ENCODE measurements at places on chromosomes 1 and 21. TPM values are rescaled to one million over a fixed set of nuclear protein-coding genes. Genes with fewer than 3 reads are reported as not detected.

GRCh38 chr1:63797056-63797726 lies 23.4 kb downstream of the ROR1 start:
- no peaks in the 10 kb centered on the region for H3K27me3 ChIP-seq
- H3K4me1 ChIP-seq: peaks cover 52% of the 10 kb centered on the region
- no peaks in the 10 kb centered on the region for H3K36me3 ChIP-seq
- H3K4me3 ChIP-seq: no peak overlapping the region
- peak overlapping the region; percentile 2 for H3K27ac ChIP-seq

DNA sequence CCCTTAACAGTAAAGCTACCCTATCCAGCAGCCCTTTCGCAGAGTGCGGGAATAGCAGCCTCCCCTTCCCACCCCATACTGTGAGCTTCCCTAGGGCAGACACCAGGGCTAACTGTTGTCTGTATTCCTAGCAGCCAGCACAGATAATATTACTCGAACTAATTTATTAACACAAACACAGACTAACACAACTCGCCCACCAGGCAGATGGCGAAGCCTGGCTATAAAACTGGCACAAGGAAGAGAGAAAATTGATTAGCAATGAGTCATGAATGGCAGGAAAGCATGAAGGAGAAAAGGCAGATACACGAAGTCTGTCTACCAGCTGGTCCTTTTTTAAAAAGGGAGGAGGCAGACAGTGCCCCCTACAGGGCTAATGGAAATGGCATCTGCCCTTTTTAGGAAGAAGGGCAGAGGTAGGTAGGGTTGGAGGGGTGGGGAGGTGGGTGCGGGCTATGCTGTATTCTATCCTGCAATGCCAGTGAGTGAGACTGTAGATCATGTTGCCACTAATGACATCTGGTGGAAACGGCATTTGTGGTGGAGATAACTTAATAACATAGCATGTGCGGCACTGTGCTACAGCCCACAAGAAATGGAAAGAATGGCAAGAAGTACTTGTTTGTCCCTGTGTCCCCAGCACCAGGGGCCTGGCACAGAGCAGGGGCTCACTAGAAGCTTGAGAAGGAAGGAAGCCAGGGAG lies 30.6 kb upstream of the CTPS1 start:
- H3K4me3 ChIP-seq: peak overlapping the region; percentile 25
- H3K27me3 ChIP-seq: no peaks in the 10 kb centered on the region
- peak overlapping the region; percentile 93 for H3K27ac ChIP-seq
- H3K4me1 ChIP-seq: peaks cover 19% of the 10 kb centered on the region

DNA sequence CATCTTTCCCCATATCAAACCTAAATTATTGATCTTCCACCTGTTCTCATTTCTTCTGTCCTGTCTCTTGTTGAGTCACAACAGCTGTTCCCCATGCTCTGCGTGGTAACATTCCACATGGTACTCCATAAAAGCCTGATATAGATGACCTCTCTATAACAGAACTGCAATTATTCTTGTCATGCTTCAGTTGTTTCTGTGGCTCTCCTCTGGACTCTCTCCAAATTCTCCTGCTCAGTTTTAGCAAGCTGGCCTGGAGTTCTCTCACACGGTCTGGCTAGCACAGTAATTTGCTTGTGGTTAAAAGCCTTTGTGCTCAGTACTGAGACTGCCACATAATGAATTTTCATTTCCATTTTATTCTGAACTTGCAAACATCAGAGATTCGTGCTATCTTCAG lies 10.6 kb upstream of the LRRC39 start:
- no peaks in the 10 kb centered on the region for H3K4me1 ChIP-seq
- DNase-seq: no peak
- H3K36me3 ChIP-seq: no peaks in the 10 kb centered on the region
- H3K27ac ChIP-seq: no peak overlapping the region
- no peak overlapping the region for H3K4me3 ChIP-seq

- H3K4me3 ChIP-seq: no peak overlapping the region
- H3K27me3 ChIP-seq: no peaks in the 10 kb centered on the region
- H3K4me1 ChIP-seq: no peaks in the 10 kb centered on the region
- no peak for DNase-seq
- H3K27ac ChIP-seq: no peak overlapping the region
- no peaks in the 10 kb centered on the region for H3K36me3 ChIP-seq
Observed at GRCh38 chr1:58119971-58120370, 426.6 kb downstream of the OMA1 start.

DNA sequence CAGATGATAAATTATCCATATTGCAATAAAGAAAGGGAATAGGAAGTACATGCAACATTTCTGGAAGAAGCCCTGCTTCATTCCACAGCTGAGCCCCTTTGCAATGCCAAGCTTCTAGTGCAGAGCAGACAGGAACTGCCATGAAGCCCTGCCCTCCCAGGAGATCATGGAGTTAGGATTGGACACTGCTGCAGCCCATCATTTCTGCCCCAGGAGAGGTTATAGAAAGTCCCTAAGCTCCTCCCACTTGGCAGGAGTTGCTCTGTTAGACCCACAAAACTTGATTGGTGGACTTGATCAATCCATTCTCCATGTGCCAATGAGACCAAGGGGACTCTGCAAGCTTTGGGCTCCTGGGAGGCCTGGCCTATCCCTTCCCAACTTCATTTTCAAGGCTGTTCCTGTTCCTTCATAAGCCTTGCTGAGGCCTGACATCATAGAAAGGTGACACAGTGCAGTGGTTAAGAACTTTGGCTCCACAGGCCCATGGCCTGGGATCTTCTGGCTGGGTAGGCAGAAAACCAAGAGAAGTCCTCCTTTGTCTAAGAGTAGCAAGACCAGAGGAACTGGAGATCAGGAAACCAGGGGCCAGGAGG lies 1.3 kb upstream of the LAPTM5 start:
- no peaks in the 10 kb centered on the region for H3K36me3 ChIP-seq
- no peak overlapping the region for H3K4me3 ChIP-seq
- no peak overlapping the region for H3K27ac ChIP-seq
- DNase-seq: no peak
- no peaks in the 10 kb centered on the region for H3K27me3 ChIP-seq

Gene PGLYRP4
- total RNA-seq: not detected

DNA sequence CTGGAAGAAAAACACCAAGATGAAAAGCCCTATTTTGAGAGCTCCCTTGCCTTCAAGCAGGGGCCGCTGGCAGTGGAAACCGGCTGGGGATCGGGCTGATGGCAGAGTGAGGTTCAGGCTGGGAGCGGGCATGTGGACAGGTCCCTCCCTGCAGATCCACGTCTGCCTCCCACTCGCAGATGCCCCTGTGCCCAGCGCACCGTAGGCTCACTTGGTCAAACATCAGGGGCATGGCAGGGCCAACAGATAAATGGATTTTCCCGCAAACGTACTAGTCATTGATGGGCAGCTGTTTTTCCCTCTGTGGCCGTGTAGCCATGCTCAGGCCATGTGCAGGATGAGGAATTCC lies 6.6 kb upstream of the C1orf174 start:
- DNase-seq: no peak
- no peak overlapping the region for H3K27ac ChIP-seq
- no peaks in the 10 kb centered on the region for H3K36me3 ChIP-seq
- H3K4me1 ChIP-seq: peaks cover 6% of the 10 kb centered on the region
- no peak overlapping the region for H3K4me3 ChIP-seq

Gene OPRD1
- total RNA-seq: 5.4 TPM

Gene RNF220
- total RNA-seq: 64.9 TPM

- no peaks in the 10 kb centered on the region for H3K4me1 ChIP-seq
- H3K27me3 ChIP-seq: no peaks in the 10 kb centered on the region
- no peaks in the 10 kb centered on the region for H3K36me3 ChIP-seq
Observed at GRCh38 chr1:39501666-39502065, 10.2 kb downstream of the BMP8A start.

Gene RSPH1
- 0.46 TPM for total RNA-seq

DNA sequence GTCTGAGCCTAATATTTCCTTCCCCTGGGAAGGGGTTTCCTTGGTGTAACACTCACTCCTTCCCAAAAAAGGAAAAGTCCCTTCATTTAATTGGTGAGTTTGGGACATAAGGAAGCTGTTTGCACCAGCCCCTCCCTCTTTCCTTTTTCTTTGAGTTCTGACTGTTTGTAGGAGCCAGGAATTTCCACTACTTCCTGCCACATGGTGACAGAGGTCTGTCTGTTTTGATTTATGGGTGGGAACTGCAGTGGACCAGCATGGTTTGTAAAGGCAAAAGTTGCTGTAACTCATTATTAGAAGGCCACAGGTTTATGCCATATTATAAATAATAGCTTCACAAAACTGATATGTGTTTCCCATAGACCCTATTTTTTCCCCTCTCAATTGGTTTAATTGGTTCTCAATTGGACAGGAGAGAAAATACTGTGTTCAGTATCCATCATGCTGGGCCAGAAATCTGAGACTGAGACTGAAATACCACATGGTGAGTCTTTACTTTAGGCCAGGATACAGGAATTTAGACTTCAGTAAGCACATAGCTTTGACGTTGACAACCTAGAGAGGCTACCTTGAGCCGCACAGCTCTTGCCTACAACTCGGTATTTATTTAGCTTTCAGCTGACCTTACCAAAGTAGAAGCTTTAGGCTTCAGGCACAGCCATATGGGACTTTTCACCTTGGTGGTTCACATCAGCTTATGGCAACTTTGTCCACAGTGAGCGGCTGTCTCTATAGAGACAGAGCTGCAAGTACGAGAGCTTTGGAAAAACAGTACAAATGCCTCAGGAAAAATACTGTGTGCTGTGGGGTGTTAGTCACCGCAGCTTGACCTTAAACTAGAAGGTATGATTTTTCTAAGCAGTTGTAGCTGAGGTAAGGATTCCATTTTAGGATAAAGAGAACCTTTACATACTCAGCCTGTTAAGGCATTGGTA lies 40.0 kb upstream of the RGS7 start:
- H3K27ac ChIP-seq: no peak overlapping the region
- DNase-seq: no peak
- H3K36me3 ChIP-seq: no peaks in the 10 kb centered on the region
- no peak overlapping the region for H3K4me3 ChIP-seq
- no peaks in the 10 kb centered on the region for H3K4me1 ChIP-seq

- H3K27ac ChIP-seq: no peak overlapping the region
- no peak for DNase-seq
- H3K27me3 ChIP-seq: no peaks in the 10 kb centered on the region
- no peaks in the 10 kb centered on the region for H3K4me1 ChIP-seq
- H3K36me3 ChIP-seq: no peaks in the 10 kb centered on the region
Observed at GRCh38 chr1:108646648-108647269, 14.1 kb downstream of the HENMT1 start.

GRCh38 chr1:5379176-5379759 lies 613.0 kb downstream of the NPHP4 start:
- no peak overlapping the region for H3K27ac ChIP-seq
- H3K4me3 ChIP-seq: no peak overlapping the region
- H3K27me3 ChIP-seq: peaks cover 5% of the 10 kb centered on the region
- no peaks in the 10 kb centered on the region for H3K4me1 ChIP-seq

DNA sequence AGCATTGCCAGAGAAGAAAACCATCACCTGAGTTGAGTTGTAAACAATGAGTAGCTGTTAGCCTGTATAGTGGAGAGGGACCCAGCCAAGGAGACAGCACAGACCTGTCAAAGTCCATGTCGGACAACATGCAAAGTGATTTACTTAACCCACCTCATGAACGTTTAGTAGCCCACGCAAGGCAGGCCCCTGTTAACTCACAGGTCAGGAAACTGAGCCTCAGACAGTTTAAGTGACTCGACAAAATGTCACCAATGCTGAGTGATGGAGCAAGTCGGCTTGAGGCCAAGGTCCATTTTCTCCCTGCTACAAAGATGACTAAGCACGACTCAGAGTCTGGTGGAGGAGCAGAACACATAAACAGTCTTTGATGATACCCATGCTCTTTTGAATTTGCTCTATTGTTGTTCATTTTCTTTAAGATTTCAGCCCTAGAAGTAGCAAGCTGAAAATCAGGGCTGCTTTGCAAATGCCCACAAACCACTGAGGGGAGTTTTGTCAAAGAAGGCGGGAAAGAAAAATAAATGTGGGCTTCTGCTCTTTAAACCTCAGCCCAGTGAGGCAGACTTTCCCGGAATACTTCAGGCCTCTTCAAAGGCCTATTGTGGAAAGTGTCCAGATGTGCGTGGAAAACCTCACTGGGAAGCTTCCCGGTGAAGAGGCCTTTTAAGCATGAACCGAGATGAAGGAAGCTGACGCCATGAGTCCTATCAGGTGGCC lies 83.8 kb upstream of the HOOK1 start:
- no peaks in the 10 kb centered on the region for H3K36me3 ChIP-seq
- H3K4me3 ChIP-seq: no peak overlapping the region
- H3K27me3 ChIP-seq: no peaks in the 10 kb centered on the region
- H3K27ac ChIP-seq: peak overlapping the region; percentile 46
- H3K4me1 ChIP-seq: peaks cover 5% of the 10 kb centered on the region
- peak; percentile 80 for DNase-seq

- no peaks in the 10 kb centered on the region for H3K27me3 ChIP-seq
- DNase-seq: no peak
- no peaks in the 10 kb centered on the region for H3K36me3 ChIP-seq
Observed at GRCh38 chr1:85611425-85611824, 30.9 kb downstream of the CCN1 start.

DNA sequence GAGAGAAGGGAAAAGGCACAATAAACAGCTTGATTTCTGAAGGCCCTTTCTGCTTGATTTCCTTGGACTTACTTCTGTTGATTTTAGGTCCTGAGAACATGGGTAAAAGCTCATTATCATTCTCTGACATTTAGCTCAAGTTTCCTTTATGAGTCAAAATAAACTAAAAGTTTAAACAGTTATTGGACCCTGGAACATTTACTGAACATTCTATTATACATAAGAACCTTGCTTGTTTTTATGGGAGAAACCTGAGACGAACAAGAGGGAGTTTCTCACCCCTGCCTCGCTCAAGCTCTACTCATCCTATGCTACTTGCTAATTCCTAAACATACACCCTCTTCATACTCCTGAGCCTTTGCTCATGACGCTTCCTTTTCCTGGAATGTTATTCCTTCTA lies 538.3 kb upstream of the PKN2 start:
- H3K27ac ChIP-seq: no peak overlapping the region
- DNase-seq: no peak
- no peaks in the 10 kb centered on the region for H3K4me1 ChIP-seq
- no peaks in the 10 kb centered on the region for H3K27me3 ChIP-seq

DNA sequence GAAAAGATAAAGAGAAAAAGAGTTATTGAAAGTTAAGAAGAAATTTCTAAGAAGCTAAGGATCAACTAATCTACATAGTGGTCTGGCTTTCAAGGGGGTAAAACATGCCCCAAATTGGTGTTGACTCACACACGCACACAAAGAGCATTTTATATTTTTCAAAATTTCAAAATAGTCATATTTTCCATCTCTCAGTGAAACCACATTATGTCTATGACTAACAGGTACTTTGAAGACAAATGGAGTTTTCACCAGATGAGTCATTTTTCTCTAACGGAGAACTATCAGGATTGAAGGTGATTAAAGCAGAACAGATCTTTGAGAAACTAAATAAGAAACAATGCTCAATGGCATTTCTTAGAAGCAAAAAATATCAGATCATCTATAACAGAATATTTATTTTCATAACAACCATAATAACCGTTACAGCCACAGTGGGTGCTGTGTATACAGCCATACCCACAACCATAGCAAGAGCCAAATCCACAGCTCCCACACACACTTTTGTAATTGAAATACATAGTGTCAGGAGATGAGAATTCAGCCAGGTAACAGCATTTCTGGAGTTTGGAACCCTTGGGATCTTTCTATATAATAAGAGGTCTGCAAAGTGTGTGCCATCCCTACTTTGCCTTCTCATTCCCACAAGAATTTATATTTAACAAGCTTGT lies at the start of gene KRTAP21-3:
Gene KRTAP21-3, minus strand, starts transcription at position 539 of the 671 bp plus-strand sequence. Its CDS starts 18 bp downstream, at position 521.
- DNase-seq: no peak
- H3K4me1 ChIP-seq: no peaks in the 10 kb centered on the region
- no peaks in the 10 kb centered on the region for H3K27me3 ChIP-seq
- H3K4me3 ChIP-seq: no peak within 1 kb of the TSS
- H3K27ac ChIP-seq: no peak within 1 kb of the TSS

GRCh38 chr1:53519421-53519820 lies 60.2 kb downstream of the DMRTB1 start:
- no peaks in the 10 kb centered on the region for H3K4me1 ChIP-seq
- H3K36me3 ChIP-seq: no peaks in the 10 kb centered on the region
- no peak overlapping the region for H3K4me3 ChIP-seq
- DNase-seq: no peak

Measured in Panc1 (cell line).